Mucosa of gallbladder (tissue), 1 donor: ENCODE measurements at places on chromosomes 7 and 10.

DNA sequence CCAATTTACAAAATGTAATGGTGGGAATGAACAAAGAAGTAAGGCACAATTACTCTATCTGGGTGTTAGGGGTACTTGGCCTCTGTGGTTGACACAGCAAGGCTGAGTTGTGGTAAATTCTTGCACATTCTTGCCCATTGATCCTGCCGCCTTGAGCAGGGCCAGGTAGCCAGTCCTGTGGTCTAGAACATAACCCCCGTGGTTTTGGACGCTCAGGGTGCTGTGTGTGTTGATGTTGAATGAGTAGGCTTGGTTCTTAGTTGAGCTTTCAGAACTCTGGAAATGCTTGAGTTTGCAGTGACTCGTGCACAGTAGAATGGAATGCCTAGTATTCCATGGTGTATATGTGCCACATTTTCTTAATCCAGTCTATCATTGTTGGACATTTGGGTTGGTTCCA, 42.3 kb upstream of the CDHR3 start:
- DNase-seq, result no peak

DNA sequence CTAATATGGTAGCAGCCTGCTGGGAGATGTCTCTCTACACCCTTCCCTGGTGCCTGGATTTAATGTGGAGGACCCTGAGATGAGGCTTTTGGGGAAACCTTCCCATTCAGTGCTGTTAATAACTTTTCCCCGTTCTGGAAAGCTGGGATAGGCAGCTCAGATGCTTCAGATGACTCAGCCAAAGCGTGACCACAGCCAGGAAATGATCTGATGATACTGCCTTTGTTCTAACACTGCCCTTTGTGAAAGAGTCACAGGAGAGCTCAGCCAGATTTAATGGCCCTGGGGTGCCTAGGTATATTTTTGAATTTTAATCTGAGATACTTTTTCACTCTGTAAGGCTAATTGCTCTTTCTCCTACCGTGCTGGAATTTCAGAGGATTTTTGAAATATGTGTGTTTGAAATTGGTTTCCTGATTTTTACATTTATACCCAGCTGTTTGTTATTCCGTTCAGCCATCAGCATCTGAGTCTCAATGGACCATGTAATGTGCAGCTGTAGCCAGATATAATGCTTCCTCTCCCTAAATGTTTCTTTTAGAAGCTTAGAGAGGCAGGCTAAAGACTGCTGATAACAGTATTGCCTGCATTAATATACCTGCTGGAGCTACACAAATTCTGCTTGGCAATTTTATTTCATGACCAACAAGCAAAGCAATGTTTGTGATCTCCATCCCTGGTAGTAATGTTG, 17.8 kb downstream of the CELF2 start:
- peak; percentile 48 for DNase-seq

DNA sequence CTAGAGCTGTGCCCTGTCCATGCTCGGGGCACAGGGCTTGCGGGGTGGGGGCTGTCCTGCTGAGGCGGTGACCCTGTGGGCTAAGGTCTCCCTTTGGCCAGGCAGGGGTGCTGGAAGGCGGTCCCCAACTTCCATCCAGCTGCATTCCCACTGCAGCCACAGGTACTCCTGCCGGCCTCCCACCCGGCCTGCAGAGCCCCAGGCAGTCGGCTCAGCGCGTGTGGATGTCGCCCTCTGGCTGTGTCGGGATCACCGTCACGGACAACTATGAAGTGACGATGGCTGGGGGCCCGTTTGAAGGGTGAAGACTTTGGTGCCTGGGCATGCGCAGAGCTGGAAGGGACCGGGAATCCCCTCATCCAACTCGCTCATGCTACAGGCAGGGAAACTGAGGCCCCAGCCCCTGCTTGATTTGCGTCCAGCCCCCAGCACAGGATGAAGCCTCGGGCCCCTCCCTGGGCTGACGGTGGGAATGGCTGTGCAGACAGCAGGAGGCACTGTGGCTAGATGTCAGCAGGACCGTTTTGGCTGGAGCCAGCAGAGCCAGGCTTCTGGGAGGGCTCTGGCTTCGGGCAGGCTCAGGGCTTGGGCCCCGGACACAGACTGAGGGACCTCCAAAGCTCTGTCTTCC, 2.3 kb upstream of the TMEM184A start:
- DNase-seq, result no peak

DNA sequence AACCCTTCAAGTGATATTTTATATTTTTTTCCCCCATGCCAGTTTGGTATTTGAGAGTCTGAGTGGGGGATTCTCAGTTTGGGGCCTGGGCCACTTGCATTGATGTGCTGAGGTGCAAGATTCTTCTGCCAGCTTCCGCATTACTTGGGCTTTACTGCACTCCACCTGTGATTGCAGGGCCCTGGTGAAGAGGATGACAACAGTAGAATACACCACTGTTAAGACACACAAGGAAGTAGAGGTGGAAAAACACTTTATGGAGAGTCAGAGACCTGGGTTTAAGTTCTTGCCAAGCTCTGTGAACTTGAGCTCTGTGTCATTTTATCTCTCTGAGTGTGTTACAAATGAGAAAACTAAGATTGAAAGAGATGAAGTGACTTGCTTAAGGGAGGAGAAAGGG, 209.4 kb downstream of the LRMDA start:
- DNase-seq, result no peak

GRCh38 chr10:104084482-104085142, 1.1 kb downstream of the COL17A1 start:
- no peak for DNase-seq

- no peak for DNase-seq
Observed at GRCh38 chr7:139084709-139085108, 24.8 kb downstream of the ZC3HAV1 start.
